ENCODE measurements at places on chromosomes 12 and 14.

- no peak for DNase-seq
Measured at GRCh38 chr12:110379197-110379596, 24.3 kb downstream of the ANAPC7 start.

GRCh38 chr12:106845902-106846301 is 71.4 kb downstream of the RIC8B start:
- no peak for DNase-seq

DNA sequence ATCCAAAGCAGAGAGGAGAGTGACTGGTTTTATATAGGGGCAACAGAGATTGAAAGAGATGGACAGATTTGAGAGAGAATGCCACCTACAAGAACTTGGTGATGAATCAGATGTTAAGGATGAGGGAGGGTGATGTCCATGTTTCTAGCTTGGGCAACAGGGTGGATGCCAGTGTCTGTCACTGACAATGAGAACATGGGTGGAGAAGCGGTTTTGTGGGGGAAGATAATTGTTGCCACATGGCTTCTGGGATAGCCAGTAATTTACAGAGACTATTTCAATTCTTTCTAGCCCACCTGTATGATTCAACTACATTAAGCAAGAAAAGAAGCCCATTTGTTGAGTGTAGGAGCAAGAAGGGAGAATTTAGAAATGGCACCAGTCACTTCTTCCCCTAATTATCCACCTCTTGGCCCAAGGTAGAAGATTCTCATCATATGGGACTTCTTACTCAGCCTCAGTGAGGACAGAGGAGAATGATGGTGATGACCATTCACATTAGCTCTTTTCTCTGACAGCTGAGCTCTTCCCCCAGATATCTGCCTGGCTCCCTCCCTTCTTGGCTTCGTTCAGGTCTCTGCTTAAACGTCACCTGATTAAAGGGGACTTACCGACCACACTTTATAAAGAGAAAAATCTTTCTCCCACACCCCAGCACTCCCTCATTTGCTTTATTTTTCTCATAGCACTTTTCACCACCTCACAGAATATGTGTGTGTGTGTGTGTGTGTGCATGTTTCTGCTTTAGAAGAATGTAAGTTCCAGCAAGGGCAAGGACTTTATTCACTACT is 117.8 kb downstream of the DUSP6 start:
- DNase-seq, result no peak

GRCh38 chr12:54561164-54561563 is 11.8 kb downstream of the PDE1B start:
- DNase-seq, result no peak

GRCh38 chr14:92362781-92363235 is 39.8 kb downstream of the SLC24A4 start:
- DNase-seq, result no peak

DNA sequence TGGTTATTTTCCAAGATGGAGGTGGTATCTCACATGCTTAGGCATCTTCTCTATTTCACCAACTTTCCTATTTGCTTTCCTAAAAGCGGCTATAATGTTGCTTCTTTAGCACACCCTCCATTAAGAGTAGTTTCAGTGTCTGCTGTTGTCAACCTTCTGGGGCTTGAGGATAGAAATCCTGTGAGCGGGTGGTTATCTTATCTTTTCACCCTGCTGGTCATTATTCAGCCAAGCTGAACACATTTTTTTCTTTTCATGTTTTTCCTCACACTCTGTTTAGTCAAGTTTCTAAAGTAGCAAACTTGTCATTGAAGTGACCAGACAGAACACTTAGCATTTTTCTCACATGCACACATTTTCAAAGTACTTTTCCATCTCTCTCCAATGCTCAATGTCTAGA is 104.5 kb downstream of the SLC8A3 start:
- no peak for DNase-seq

DNA sequence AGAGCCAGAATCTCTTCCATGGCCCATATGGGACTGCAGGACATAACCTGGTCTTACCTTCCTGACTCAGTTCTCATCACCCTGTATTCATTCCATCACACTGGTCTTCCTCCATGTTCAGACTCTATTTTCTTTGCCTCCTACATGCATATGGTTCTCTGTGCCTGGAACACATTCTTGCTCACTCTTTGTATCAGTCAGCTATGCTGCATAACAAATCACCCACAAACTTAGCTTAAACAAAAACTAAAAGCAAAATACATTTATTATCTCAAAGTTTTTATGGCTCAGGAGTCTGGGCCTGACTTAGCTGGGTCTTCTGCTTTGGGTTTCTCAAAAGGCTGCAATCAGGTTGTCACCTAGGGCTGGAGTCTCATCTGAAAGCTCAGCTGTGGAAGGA is 712.6 kb upstream of the TBX3 start:
- no peak for DNase-seq

GRCh38 chr14:95226801-95227200 is 69.5 kb upstream of the DICER1 start:
- no peak for DNase-seq

DNA sequence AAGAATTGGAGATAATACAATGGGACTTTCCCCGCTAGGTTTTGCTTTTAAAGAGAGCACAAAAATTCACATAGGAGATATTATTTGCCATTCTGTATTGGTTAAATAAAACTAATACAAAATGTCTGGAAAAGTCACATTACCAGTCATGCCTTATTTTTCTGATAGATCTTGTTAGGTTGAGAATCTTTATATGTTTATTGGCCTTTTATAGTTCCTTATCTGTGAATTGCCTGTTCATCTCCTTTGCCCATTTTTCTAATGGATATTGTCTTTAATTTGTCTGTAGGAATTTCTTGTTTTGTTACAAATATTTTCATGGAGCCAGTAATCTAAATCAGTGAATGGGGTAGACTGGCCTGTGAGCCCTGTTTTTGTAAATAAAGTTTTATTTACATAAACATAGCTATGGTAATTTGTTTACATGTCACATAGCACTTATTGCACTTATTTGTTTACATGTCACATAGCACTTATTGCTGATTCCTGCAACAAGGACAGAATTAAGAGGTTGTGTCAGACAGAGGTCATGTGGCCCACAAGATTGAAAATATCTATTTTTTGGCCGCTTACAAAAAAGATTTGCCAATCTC is 65.0 kb downstream of the ATF7IP start:
- DNase-seq, result no peak

DNA sequence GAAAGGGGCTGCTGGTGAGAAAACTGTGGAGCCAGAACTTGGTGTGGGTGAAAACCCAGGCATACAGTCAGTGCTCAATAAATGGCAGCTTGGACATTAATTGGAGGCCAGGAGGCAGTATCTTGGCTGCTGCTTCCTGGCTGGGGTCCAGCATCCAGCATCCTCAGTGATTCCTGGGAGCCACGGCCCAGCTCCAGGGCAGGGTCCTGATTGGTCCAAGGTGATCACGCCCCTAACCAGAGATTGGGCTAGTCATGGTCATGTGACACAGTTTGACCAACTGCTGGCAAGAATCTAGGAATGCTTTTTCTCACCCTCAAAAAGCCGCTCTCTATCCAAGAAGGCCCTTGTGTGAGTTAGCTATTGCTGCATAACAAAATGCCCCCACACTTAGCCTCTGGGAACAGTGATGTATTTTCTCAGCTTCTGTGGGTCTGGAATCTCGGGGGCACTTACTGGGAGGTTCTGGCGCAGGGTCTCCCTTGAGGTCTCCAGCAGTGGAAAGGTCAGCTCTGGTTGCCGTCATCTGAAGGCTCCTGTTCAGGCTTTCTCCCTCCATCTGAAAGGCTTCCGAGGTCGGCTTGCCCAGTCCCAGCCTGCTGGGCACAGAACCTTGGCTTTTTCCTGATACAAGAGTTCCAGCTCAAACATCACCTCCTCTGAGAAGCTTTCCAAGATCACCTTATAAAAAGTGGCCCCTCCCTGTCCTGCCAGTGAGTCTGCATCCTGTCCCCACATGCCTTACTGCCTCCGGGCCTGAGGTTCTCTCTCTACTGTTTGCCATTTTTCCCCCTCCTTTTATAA is 119.2 kb upstream of the NCOR2 start:
- DNase-seq, result peak; percentile 26

- no peak for DNase-seq
Measured at GRCh38 chr14:65026526-65026925, 39.8 kb downstream of the FNTB start.
